Thoracic aorta (tissue), 2 donors: ENCODE measurements at places on chromosomes 2 and 18. TPM values are rescaled to one million over a fixed set of nuclear protein-coding genes. Genes with fewer than 3 reads are reported as not detected.

The LRPPRC gene
- total RNA-seq: 37.0 TPM

DNA sequence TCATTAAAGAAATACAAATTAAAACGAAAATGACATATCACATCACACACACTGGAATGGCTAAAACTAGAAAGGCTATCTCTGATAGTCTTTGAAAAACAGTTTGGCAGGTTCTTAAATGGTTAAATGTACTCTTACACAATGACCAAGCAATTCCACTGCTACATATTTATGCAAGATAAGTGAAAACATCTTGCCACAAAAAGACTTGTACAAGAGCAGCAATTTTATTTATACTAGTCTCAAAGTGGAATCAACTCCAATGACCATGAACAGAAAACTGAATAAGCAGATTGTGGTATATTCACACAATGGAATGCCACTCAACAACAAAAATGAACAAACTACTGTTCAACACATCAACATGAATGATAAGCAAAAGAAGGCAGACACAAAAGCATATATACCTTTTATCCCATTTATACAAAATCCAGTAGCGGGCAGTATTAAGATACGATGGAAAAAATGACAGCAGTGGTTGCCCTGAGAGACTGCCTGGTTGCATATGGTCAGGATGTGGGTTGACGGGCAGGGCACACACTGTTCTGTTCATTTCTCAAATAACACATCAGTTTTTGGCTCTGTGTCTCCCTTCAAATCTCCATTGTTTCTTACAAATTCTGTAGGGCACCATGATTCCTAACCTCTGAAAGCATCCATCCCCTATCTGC is 25.4 kb downstream of the SP100 start:
- peaks cover 43% of the 10 kb centered on the region for H3K4me1 ChIP-seq
- H3K27me3 ChIP-seq: no peaks in the 10 kb centered on the region
- H3K27ac ChIP-seq: peak overlapping the region; percentile 3
- no peak for DNase-seq

GRCh38 chr18:39519741-39520140 is 1954.1 kb upstream of the CELF4 start:
- no peak overlapping the region for H3K4me3 ChIP-seq
- no peak overlapping the region for H3K27ac ChIP-seq
- DNase-seq: no peak
- no peaks in the 10 kb centered on the region for H3K27me3 ChIP-seq
- H3K4me1 ChIP-seq: no peaks in the 10 kb centered on the region
- H3K36me3 ChIP-seq: no peaks in the 10 kb centered on the region

GRCh38 chr2:149904352-149905175 is 317.0 kb upstream of the MMADHC start:
- H3K27ac ChIP-seq: no peak overlapping the region
- peaks cover 3% of the 10 kb centered on the region for H3K4me1 ChIP-seq
- H3K27me3 ChIP-seq: no peaks in the 10 kb centered on the region
- no peak for DNase-seq
- no peaks in the 10 kb centered on the region for H3K36me3 ChIP-seq

The CXCR4 gene
- 42.2 TPM for total RNA-seq

The TLX2 gene
- total RNA-seq: not detected
